Caudate nucleus (tissue), 63 donors: ENCODE measurements at places on chromosomes 11 and 22.
A peak's percentile ranks its signal among the peaks of the same experiment; 100 is the strongest.

DNA sequence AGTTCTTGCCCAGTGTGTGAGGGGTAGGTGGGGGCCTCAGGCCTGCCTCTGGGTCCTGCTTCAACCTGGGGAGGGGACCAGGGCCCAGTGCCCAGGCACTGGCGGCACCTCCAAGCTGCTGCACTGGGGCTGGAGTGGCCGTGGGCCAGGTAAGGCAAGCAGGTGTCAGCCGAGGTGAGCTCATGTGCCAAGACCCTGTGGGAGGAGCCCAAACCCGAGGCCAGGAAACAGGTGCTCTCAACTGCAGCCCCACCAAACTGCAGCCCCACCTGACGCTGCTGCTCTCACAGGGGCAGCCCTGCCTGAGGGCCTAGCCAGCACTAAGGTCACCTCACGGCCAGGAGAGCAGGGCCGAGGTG lies 18.1 kb upstream of the GNB1L start:
- no peak for DNase-seq

DNA sequence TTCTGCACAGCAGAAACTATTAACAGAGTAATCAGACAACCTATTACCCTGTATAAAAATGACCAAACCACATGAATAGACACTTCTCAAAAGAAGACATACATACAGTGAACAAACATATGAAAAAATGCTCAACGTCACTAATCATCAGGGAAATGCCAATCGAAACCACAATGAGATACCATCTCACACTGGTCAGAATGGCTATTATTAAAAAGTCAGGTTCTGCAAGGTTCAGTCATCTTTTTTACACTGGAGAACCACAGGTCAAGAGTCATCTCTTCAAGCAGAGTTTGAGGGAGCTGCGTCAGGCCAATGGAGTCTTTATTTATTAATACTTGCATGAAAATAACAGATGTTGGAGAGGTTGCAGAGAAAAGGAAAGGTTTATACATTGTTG lies 40.4 kb downstream of the RCN1 start:
- DNase-seq: no peak

- no peak for DNase-seq
Measured at GRCh38 chr11:91199866-91200265, 977.0 kb upstream of the CHORDC1 start.

DNA sequence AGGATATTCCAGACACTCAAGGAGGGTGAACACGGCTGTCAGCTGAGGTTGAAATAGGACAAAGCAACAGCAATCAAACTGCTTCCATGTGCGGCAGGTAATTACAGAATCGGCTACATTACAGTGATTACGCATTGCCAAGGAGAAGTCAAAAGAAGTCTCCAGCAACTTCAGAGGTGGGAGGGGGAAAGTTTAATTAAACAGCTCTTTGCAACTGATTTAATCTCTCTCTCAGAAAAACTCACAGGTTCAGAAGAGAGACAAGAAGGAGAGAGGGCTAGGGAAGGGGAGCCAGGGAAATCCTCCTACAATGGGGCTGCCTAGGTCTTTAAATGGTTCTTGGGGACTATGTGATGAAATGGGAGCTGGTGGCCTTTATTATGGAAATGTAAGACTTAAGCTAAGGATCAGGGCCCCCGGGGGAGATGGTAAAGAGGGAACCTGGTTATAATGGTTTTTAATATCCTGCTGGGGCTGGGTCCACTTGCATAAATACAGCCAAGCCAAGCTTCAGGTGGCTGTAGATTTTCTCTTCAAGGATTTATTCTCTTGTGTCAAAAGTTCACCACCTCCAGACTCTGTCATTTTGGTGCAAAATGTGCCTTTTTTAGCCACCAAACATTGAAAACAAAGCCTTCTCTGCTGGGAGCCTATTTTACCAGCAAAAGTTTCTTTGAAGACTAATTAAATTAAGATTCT lies 354.7 kb upstream of the NARS2 start:
- DNase-seq: no peak

DNA sequence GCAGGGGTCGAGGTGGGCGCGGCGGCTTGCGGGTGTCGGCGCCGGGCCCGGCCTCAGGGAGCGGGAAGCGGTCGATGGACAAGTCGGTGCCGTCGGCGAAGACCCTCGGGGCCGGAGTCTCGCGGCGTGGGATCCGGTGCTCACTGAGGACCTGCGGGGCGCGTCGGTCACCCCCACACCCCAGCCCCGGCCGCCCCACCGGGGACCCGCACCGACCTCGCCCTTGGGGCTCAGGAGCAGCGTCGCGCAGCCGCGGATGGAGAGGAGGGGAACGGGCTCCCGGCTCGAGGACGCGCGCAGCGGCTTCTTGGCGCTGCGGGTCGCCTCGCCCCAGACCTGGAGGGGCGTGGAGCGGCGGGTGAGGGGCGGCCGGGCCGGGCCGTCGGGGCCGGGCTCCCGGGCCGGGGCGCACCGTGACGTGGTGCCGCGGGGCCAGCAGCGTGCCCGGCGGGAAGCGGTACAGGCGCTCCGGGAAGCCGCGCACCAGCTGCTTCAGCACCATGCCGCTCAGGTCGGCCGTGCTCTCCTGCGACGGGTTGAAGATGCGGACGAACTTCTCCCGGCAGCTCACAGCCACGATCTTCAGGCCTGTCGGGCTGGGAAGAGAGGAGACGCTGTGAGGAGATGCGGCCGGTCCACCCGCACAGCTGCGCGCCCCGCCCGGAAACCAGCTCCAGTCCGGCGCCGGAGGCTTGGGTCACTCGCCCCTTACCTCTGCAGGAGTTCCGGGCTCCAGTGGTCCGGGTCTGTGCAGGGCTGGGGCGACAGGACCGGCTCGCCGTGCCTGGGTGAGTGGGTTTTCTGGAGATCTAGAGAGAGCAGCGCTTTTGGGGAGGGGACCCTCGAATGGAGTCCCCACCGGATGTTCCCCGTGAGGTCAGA lies 4.5 kb downstream of the LMNTD2 start:
- no peak for DNase-seq

- DNase-seq: peak; percentile 90
Measured at GRCh38 chr22:41951898-41952474, at the start of gene SMIM45. SMIM45 (plus strand) TSS chr22:41952150.

DNA sequence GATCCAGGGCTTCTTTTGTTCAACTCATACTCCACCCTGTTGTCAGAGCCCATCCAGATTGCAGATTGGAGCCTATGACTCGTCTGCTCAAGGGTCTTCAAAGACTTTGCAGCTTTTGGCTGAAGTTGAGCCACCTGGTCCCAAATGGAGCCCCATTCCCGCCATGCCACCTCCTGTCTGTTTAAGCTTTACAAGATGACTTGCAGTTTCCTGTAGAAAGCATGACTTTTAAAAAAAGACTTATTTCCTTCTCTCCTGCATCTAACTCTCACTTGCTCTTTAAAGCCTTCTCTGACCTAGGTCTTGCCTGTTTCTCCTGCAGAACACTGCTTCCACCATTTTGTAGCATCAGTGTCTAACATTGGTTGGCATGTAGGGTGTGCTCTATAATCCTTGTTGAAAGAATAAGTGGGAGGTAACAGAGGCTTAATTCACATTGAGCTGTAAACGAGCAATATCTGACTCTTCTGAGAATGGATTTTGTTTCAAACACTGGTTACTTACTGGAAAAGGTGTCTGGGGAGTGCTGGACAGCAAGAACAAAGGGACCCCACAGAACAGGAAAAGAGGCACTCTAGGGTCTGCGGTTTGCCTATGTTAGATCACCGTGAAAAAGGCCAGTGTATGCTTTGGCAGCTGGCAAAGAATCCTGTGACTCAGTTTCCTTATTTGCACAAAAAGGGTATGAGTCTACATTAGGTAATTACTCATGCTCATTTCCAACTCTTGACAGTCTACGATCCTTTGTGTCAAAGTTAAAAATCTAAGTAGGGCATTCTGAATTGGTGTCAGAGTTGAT lies 30.3 kb downstream of the NF2 start:
- DNase-seq: no peak

DNA sequence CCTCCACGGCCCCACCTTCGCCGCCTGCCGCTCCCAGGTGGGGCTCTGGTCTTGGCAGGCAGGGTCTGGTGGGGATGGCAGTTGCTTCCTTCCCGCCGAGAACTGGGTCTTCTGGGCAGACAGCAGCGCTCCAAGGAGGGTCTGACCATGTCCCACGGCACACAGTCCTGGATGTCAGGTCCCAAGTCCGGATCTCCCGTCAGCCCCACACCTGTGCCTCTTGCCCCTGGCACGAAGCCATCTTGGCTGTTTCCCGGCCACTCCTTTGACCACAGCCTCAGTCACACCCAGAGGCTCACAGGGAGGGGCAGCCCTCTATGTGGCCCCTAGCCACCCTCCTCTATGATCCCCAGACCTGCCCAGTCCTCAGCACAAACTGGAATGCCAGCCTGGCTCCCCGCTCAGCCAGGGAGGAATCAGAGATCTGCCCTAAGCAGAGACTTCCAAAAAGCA lies 14.3 kb downstream of the MUC5B start:
- DNase-seq: no peak

GRCh38 chr11:72431846-72432245 lies 2.5 kb downstream of the CLPB start:
- DNase-seq: no peak

DNA sequence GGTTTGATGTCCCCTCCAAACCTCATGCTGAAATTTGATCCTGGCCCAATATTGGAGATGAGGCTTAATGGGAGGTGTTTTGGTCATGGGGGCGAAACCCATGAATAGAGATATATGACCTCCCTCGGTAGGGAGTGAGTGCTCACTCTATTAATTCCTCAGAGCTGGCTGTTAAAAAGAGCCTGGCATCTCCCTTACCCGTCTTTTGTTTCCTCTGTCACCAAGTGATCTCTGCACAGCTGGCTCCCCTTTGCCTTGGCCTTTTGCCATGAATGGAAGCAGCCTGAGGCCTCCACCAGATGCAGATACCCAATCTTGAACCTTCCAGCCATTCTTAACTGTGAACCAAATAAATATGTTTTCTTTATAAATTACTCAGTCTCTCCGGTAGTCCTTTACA lies 4.5 kb upstream of the CCDC81 start:
- no peak for DNase-seq

- no peak for DNase-seq
Measured at GRCh38 chr22:32206774-32207758, 2.2 kb upstream of the RFPL2 start.

- no peak for DNase-seq
Measured at GRCh38 chr11:119501777-119502405, 78.9 kb upstream of the THY1 start.

GRCh38 chr11:35079611-35080010 lies 59.4 kb upstream of the CD44 start:
- no peak for DNase-seq

DNA sequence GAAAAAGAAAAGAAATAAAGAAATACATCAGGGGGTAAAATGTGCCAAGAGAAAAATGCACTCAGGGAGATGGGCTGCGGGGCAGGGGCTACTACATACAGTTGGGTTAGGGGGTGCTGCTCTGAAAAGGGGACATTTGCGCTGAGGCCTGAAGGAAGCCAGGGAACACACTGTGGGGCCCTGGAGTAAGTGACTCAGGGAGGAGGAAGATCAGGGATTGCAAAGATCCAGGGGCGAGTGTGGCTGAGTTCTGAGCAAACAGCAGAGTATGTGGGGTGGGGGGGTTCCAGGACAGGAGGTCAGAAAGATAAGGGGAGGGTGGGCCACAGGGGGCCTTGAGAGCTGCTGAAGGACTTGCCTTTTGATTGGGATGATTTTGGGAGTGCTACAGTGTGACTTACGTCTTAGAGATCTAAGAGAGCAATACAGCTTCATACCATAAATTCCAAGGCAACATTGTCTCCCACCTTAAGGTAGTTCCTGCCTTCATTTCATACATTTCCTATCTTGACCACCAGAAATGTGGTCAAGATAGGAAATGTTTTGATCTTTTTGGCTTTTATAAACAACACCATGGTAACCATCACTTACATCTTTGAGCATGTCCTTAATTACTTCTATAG lies 5.8 kb downstream of the A4GALT start:
- no peak for DNase-seq

DNA sequence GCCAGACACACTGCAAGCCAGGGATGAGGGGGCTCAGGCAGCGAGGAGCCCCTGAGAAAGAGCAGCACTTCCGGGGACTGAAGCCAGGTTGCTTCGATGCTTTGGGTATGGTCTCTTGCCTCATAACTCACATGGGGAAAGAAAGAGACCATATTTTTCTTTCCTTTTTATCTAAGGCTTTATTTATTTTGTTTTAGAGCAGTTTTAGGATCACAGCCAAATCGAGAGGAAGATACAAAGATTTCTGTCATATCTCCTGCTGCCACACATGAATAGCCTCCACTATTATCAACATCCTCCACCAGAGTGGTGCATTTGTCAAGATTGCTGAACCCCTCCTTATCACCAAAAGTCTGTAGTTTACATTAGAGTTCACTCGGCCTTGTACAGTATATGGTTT lies 24.3 kb upstream of the ADSL start:
- no peak for DNase-seq
